ENCODE measurements at places on chromosomes 5 and 9. TPM values are rescaled to one million over a fixed set of nuclear protein-coding genes. Genes with fewer than 3 reads are reported as not detected.

The CCDC112 gene
- 5.3 TPM for total RNA-seq

The FOXD1 gene
- not detected for total RNA-seq

The ENHO gene
- total RNA-seq = 2.2 TPM

The CCDC69 gene
- total RNA-seq = 19.5 TPM

The QRFP gene
- total RNA-seq = not detected

The BTNL9 gene
- total RNA-seq = 9.0 TPM

The CTNND2 gene
- total RNA-seq = 1.2 TPM

The TMEM232 gene
- 19.3 TPM for total RNA-seq

The STPG3 gene
- not detected for total RNA-seq

The HDHD3 gene
- total RNA-seq = 20.1 TPM

The TRIM41 gene
- total RNA-seq = 4.7 TPM

The PTGER4 gene
- 6.7 TPM for total RNA-seq

The CHMP5 gene
- total RNA-seq = 68.9 TPM

The SLC34A3 gene
- total RNA-seq = not detected

The GFI1B gene
- total RNA-seq = not detected

The LCN9 gene
- total RNA-seq = not detected

The SAXO1 gene
- 0.14 TPM for total RNA-seq

The FGFR4 gene
- under 0.01 TPM for total RNA-seq

The CARTPT gene
- total RNA-seq = not detected

The USP20 gene
- 14.6 TPM for total RNA-seq

The HK3 gene
- 6.9 TPM for total RNA-seq

The HRCT1 gene
- 0.59 TPM for total RNA-seq

The PJA2 gene
- 123 TPM for total RNA-seq

The C1QTNF2 gene
- 16.5 TPM for total RNA-seq

The TOMM5 gene
- total RNA-seq = 58.1 TPM

The LCN15 gene
- total RNA-seq = not detected

The SHISAL2B gene
- total RNA-seq = not detected

The CCDC192 gene
- total RNA-seq = 1.3 TPM

The FRRS1L gene
- 10.6 TPM for total RNA-seq

The CKMT2 gene
- total RNA-seq = 7.8 TPM

The HOMER1 gene
- total RNA-seq = 34.1 TPM

The ZNF483 gene
- total RNA-seq = 60.2 TPM

The FCN2 gene
- total RNA-seq = not detected

The RNF180 gene
- 18.8 TPM for total RNA-seq

The ADAMTS19 gene
- 132 TPM for total RNA-seq

Measured in uterus (tissue), 4 donors.